Astrocyte (in vitro differentiated cells and primary cell): ENCODE measurements at places on chromosomes 3 and 15. TPM values are rescaled to one million over a fixed set of nuclear protein-coding genes. Genes with fewer than 3 reads are reported as not detected.

GRCh38 chr15:91526424-91526823, 327.1 kb upstream of the SLCO3A1 start:
- no peak overlapping the region for H3K4me3 ChIP-seq
- H3K27me3 ChIP-seq = no peaks in the 10 kb centered on the region
- no peak for DNase-seq
- no peaks in the 10 kb centered on the region for H3K36me3 ChIP-seq
- H3K27ac ChIP-seq = no peak overlapping the region

DNA sequence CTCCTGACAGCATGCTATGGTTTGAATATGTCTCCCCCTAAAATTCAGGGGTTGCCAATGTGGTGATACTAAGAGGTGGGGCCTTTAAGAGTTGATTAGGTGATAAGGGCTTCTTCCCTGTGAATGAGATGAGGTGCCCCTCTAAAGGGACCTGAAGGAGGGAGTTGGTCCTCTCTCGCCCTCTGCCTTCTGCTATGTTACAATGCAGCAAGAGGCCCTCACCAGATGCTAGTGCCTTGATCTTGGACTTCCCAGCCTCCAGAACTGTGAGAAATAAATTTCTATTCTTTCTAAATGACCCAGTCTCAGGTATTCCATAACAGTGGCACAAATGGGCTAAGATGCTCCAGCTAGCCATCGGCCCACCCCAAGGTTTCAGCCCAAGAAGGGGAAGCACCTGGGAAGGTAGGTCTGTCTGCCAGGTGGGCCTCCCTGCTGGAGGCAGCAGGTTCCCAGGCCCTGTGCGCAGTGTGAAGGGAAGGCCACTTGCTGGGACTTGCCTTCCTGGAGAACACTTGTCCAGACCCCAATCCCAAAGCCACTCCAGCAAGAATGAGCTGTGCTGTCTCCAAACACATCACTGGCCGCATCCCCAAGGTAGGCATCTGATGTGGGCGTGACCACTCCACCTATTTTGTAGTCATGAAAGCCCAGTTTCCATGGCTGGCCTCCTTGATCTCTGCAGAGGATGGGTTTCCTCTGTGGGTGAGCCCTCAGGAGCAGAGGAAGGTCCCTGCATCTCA, 9.0 kb downstream of the TGM4 start:
- H3K36me3 ChIP-seq = no peaks in the 10 kb centered on the region
- peak overlapping the region; percentile 14 for H3K4me3 ChIP-seq
- peaks cover 34% of the 10 kb centered on the region for H3K4me1 ChIP-seq
- no peaks in the 10 kb centered on the region for H3K27me3 ChIP-seq

- H3K27ac ChIP-seq = no peak overlapping the region
- no peaks in the 10 kb centered on the region for H3K36me3 ChIP-seq
- H3K27me3 ChIP-seq = no peaks in the 10 kb centered on the region
- H3K4me1 ChIP-seq = no peaks in the 10 kb centered on the region
These were observed 22.4 kb downstream of the SQOR start for GRCh38 chr15:45657254-45657653.

GRCh38 chr3:171965067-171965712, 74.2 kb upstream of the FNDC3B start:
- no peak for DNase-seq
- H3K4me3 ChIP-seq = no peak overlapping the region
- peaks cover 24% of the 10 kb centered on the region for H3K4me1 ChIP-seq
- no peak overlapping the region for H3K27ac ChIP-seq
- no peaks in the 10 kb centered on the region for H3K27me3 ChIP-seq

- no peak overlapping the region for H3K4me3 ChIP-seq
- no peak overlapping the region for H3K27ac ChIP-seq
- H3K36me3 ChIP-seq = no peaks in the 10 kb centered on the region
These were observed 59.6 kb upstream of the FRMD4B start for GRCh38 chr3:69445498-69445897.

- DNase-seq = no peak
- H3K4me1 ChIP-seq = no peaks in the 10 kb centered on the region
- no peak overlapping the region for H3K4me3 ChIP-seq
- no peaks in the 10 kb centered on the region for H3K27me3 ChIP-seq
- H3K36me3 ChIP-seq = no peaks in the 10 kb centered on the region
- H3K27ac ChIP-seq = no peak overlapping the region
These were observed 8.5 kb upstream of the ARF4 start for GRCh38 chr3:57605683-57606082.

ACP3 gene
- total RNA-seq = not detected in 2 replicates

DNA sequence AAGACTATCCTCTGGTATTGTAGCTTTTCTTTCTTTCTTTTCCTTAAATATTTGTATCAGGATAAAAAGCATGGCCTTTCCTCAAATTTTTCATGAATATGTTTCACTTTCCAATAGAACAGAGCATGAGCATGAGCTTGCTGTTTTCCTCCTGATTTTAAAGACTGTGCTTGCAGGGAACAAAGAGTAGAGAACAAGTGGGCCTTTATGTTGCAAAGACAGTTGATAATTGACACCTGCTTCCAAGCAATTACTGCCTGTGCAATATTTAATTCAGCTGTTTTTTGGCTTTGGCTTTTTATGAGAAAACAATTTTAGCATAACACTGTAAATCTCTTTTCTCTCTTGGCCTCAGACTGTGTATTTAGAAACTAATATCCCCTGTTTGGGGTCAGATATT, 263.6 kb upstream of the AZI2 start:
- no peaks in the 10 kb centered on the region for H3K36me3 ChIP-seq
- no peak overlapping the region for H3K4me3 ChIP-seq
- no peak for DNase-seq
- H3K27me3 ChIP-seq = no peaks in the 10 kb centered on the region
- H3K27ac ChIP-seq = no peak overlapping the region

DNA sequence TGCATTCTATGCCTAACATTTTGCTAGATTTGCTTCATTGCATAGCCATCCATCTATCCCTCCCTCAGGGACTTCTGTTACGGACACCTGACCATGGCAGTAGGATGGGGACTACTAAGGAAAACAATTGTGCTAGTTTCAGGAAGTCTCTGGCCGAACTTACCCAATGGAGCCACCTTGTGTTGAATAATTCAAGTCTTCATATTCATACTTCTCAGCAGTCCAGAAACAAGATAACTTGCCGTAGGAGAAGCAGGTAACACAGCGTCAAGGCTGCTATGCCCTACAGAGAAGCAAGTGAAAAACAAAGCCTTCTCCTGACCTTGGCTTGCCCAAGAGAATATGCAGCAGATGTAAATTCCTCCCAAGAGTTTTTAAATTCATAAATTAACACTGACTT, 685.3 kb downstream of the GRM7 start:
- H3K4me1 ChIP-seq = no peaks in the 10 kb centered on the region
- H3K4me3 ChIP-seq = no peak overlapping the region
- H3K36me3 ChIP-seq = no peaks in the 10 kb centered on the region
- H3K27ac ChIP-seq = no peak overlapping the region

GRCh38 chr15:53036641-53037040, 246.5 kb upstream of the ONECUT1 start:
- no peak overlapping the region for H3K4me3 ChIP-seq
- H3K36me3 ChIP-seq = no peaks in the 10 kb centered on the region
- H3K27me3 ChIP-seq = no peaks in the 10 kb centered on the region
- no peak overlapping the region for H3K27ac ChIP-seq

- peaks cover 15% of the 10 kb centered on the region for H3K27me3 ChIP-seq
- DNase-seq = no peak
- peaks cover 4% of the 10 kb centered on the region for H3K4me1 ChIP-seq
- no peak overlapping the region for H3K4me3 ChIP-seq
These were observed 10.4 kb upstream of the ZSCAN2 start for GRCh38 chr15:84590406-84590805.

SPESP1 gene
- not detected in 2 replicates for total RNA-seq

TMEM87A gene
- 39.6 and 40.9 TPM in 2 replicates for total RNA-seq
